ENCODE measurements at places on chromosomes 3 and 15.

- no peak for DNase-seq
Measured at GRCh38 chr3:60391292-60391691, 860.0 kb downstream of the FHIT start.

DNA sequence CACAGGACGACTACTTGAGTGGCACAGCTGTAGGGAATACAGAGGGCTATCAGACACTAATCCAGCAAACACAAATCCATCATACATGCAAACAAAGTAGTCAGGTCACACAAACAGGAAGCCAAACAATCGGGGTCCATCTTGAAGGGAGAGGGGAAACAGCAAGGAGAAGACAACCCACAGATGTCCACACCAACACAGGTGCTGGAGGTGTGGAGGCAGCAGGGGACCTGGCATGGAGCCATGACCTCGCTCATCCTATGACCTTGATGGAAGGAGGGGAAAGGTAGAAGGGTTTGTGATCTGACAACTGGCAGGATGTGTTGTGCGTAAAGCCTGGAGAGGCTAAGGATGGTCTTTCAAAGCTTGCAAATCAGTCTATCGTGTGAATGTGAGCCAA lies 39.9 kb upstream of the SKOR1 start:
- DNase-seq: no peak

GRCh38 chr3:45143673-45144671 lies 2.2 kb downstream of the CDCP1 start:
- DNase-seq: no peak

- no peak for DNase-seq
Measured at GRCh38 chr3:120765830-120766493, 23.4 kb downstream of the GTF2E1 start.

GRCh38 chr3:107024551-107025026 lies 352.6 kb upstream of the CCDC54 start:
- DNase-seq: no peak

- no peak for DNase-seq
Measured at GRCh38 chr3:28042707-28043106, 198.7 kb upstream of the CMC1 start.

DNA sequence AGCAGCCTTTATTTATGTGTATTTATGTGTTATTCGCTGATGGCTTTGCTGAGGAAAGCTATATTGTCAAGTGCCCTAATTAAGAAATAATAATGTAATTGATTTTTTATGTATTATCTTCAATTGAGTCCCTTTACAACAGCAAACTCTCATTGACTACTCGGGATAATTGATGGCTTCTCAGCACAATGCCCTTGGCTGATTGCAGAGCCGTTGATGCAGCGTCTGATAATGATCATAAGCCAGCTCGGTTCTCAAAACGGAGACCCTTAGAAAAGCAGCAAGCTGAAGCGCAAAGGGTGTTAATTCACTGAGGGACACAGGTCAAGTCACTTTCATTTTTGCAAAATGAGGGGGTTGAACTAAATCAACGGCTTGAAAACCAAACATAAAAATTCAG lies 357.1 kb upstream of the KCNH8 start:
- DNase-seq: no peak

DNA sequence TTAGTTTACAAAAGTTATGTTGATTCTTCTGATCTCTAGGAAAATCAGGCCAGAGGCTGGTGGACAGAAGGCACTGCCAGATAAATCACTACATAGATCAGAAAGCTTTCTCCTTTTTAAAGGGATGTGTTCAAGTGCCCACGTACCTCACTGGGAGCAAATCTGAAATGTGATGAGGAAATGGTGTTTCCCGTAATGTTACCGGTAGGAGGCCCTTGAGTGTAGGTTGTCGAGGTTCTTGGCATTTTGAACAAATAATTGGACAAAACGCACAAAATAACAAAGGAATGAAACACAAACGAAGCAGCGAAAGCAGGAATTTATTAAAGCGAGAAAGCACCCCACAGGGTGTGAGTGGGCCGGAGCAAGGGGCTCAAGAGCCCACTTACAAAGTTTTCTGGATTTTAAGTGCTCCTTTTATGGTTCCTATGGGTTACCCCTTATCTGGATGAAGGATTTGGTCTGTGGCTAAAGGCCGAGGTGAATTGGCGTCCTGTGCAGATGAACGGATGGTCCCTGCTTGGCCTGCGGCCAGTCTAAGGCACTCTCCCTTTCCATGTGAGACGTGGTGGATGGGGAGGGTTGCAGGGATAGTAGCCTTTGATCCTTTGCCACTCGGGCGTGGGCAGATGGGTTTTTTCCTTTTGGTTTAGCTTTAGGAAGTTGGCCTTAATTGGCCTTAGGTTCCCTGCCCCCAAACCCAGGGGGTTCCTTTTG lies 1.0 kb downstream of the SNX1 start:
- DNase-seq: no peak

DNA sequence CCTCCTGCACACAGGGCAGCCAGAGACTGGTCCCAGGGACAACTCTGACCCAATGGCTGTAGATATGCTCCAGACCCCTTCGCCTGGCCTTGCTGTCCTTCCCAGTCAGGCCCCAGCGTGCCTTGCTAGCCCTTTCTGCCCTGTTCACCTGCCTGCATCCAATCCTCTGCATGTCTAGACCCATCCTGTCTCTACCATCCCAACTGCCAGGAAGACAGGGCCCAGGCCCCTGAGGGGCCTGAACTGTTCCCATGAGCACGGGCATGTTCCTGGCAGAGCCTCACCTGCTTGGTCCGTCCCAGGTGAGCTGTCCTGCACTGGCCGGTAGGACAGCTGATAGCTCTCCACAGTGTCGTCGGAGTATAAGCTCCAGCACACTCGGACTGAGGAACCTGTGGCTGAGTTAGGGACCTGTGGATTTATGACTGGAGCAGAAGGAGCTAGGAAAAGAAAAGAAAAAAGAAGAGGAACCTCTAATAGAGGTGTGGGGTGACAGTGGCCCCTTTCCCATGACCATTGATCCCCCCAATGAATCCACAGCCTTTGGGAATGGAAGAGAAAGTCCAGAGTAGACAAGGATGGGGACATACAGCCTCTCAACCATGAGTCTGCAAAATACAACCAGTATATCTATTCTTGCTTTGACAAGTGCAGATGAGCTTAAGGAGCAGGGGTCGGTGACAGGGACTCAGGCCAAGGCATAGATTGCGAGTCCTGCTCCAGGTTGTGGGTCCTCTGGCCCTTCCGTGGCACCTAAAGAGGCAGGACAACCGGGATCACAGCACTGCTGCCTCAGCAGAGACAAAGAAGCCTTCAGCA lies 33.9 kb downstream of the FSD2 start:
- DNase-seq: no peak

- no peak for DNase-seq
Measured at GRCh38 chr15:90022905-90023700, 22.0 kb downstream of the ZNF710 start.

DNA sequence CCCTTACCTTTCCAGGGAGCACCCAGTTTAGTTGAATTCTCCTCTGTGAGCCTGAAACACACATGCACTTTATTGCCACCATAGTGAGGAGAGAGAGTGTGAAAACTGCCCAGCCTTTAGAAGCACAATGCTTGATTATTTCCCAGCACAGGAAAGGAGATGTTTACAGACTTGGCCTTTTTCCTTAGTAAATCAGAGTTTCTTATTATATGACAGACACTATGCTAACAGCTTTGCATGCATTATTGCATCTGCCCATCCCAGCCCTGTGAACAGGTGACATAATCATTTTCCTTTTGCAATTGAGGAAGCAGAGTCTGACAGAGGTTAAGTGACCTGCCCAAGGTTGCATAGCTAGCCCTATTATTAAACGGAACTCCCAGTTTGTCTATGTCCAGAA lies 36.5 kb downstream of the CAPN3 start:
- no peak for DNase-seq

DNA sequence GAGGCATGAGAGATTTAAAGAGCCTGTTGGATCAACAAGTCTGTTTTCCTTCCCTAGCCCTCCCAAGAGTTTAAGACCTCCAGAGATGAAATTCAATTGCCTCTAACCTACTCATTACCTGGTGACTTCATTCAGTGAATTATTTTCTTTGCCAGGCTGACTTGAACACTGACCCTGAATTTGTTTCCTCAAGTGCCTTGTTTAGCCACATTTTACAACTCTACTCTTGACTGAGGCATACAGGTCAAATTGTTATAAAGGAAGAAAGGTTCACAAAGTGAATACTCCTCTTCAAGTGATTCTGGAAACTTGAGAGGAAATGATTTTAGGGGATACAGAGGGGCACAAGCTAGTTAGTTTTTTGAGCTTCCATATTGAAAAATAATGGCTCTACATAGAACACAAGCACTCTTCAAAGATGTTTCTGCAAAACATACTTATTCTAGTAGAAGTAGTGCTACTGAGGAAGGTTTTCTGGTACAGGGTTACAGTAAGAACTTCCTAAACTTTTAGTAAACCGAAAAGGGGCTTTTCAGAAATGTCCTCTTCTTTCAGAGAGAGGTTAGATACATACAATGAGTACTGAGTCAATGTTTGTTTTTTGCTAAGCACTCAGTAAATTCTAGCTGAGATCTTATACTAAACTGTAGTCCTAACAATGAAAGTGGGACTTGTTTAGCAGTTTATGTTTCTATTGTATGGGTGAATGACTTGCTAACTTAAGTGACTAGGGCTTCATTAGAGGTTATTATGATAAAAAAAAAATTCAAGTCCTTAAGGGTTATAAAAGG lies 137.4 kb upstream of the SATB1 start:
- DNase-seq: no peak

GRCh38 chr3:197019535-197019934 lies 10.1 kb downstream of the MELTF start:
- DNase-seq: no peak

GRCh38 chr3:98739266-98739665 lies 23.9 kb upstream of the ST3GAL6 start:
- DNase-seq: no peak

All from T-helper 2 cell (primary cell).